ENCODE measurements at places on chromosomes 1 and 21.
A peak's percentile ranks its signal among the peaks of the same experiment; 100 is the strongest.

- no peak for DNase-seq
Observed at GRCh38 chr1:231359113-231359512, 21.0 kb downstream of the SPRTN start.

GRCh38 chr1:159077120-159077961 lies 775 bp upstream of the AIM2 start:
- DNase-seq, result peak; percentile 77

GRCh38 chr1:66563094-66563800 lies 29.3 kb downstream of the SGIP1 start:
- no peak for DNase-seq

- no peak for DNase-seq
Observed at GRCh38 chr1:90067194-90067931, 72.5 kb downstream of the ZNF326 start.

DNA sequence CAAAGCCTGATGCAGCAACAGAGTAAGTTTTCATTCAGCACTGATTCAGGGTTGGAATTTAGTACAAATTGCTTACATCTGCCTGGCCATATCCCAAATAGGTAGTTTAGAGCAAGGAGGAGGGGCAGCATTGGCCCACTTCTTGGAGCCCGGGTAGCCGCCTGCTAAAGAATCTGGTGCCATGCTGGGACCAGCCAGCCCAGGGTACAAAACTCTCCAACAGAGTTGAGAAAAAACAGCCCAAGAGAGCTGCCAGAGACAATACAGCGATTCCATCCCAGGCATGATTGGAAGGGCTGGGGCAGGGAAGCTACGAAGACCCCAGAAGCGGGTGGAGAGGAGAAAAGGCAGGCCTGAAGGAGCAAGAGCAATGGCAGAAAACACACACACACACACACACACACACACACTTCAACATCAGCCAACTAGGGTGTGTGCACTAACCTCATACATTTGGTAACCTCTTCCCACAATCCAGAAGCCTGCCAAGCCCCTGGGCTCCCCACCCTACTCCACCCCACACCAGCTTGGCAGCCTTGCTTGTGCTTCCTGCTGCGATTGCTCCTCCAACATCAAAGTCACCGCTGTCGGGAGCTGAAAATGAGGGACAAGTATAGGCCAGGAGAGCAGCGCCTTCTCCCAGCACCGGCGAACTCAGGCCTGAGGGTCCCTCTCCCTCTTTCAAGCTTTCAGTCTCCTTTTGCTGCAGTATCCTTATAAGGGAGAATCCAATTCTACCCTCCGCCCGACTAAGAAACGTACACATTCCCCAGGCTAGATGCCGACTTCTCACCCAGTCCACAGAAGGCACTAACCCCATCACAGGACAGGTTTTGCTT lies 1.2 kb downstream of the PIK3C2B start:
- DNase-seq, result no peak

DNA sequence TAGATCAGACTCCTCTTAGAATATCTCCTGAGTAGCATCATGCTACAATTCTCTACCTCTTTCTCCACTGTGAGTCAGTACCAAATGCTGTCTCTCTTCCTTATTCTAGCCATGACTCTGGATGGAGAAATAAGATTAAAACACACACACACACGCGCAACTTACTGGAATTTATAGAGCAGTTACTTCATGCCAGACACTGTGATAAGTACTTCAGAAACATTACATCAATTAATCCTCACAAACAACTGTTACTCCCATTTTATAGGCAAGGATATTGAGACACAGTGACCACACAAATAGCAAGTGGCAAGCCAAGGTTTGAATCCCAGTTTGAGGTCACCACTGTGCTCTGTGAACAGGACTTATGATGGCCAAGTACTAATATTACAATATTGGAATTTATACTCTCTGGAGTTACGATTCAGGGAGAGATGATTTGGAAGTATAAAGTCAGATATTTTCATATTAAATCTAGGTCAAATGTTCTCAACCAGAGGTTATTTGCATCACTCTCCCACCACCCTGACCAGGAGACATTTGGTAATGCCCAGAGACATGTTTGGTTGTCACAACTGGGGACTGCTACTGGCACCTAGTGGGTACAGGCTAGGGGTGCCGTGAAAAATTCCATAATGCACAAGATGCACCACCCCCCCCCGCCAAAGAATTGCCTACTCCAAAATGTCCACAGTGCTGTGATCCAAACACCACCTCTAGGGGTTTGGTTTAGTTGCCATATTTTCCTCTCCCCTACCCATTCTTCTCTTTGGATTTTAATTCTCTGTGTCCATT lies 221.6 kb downstream of the LTN1 start:
- no peak for DNase-seq

All from T-helper 1 cell (primary cell).